ENCODE measurements at places on chromosomes 3 and 15. TPM values are rescaled to one million over a fixed set of nuclear protein-coding genes. Genes with fewer than 3 reads are reported as not detected.

The GRAMD1C gene
- 5.7 TPM for total RNA-seq

The STIMATE gene
- total RNA-seq: 23.6 TPM

- H3K4me1 ChIP-seq: peaks cover 24% of the 10 kb centered on the region
- peaks cover 17% of the 10 kb centered on the region for H3K36me3 ChIP-seq
- no peak overlapping the region for H3K4me3 ChIP-seq
- DNase-seq: no peak
Observed at GRCh38 chr3:48612309-48612708, 2.9 kb upstream of the UQCRC1 start.

DNA sequence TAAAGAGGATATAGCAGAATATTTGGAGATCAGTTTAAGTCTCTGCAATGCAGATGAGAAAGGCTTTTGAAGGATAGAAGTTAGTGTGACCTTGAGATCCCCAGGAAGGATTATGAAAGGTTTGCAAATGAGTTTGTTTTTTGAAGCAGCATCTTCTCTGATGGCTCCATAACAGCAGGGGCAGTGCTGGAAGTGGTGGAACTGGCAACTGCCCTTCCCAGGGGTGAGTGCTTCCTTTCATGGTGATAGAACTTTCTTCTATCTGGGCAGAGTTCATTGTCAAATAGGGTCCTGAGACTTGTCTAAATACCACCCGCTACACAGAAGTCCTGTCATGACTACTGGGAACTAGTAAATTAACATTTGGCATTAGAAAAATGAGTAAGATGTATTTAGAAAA lies 314.2 kb upstream of the MCTP2 start:
- H3K27ac ChIP-seq: no peak overlapping the region
- no peak for DNase-seq
- H3K4me1 ChIP-seq: no peaks in the 10 kb centered on the region
- H3K4me3 ChIP-seq: no peak overlapping the region

The RARRES1 gene
- 0.57 TPM for total RNA-seq

DNA sequence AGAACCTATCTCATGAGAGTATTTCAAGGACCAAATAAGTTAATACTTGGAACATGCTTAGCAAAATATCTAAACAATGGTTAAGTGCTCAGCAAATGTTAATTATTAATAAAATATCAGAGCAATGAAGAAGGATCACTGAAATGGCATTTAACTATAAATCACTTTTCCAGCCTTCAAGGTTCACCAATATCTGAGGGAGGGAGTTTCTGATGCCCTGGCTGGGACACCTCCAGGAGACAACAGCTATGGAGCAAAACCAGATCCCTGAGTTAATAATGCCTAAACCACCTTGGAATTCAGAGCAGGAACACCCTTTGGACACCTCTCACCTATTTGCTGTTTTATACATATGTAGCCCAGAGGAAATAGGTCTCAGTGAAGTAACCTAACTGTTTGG lies 6.4 kb upstream of the FAM174B start:
- no peak for DNase-seq
- peaks cover 5% of the 10 kb centered on the region for H3K27me3 ChIP-seq
- peaks cover 14% of the 10 kb centered on the region for H3K4me1 ChIP-seq
- no peak overlapping the region for H3K4me3 ChIP-seq

The CCDC33 gene
- total RNA-seq: not detected

DNA sequence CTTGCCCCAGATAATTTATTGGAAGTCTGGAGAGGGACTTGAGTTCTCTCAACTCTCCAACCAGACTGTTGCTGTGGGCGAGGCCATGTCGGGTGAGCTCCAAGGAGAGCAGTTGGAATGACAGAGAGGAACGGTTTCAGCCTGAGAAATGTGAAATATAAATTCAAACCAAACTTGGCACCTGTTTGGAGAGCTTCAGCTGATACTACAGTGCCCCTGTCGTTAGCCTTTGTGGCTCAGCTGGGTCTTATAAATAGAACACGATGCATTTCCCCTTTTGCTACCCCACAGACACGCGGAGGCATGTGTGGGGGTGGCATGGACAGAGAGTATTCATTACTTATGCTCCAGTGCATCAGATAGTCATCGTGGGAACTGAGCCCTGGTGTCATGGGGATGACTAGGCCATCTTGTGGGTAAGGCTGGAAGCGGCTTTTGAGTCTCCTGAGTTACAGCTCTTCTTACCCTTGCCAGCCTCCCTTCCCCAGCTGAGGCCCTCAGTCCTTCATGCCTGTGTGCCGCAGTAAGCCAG lies 15.6 kb downstream of the SMAD3 start:
- H3K36me3 ChIP-seq: peaks cover 82% of the 10 kb centered on the region
- H3K4me1 ChIP-seq: peaks cover 99% of the 10 kb centered on the region

The HAUS2 gene
- total RNA-seq: 25.2 TPM

- H3K27me3 ChIP-seq: peaks cover 2% of the 10 kb centered on the region
- DNase-seq: no peak
Observed at GRCh38 chr3:129421988-129422745, 6.3 kb downstream of the EFCAB12 start.

GRCh38 chr3:87333393-87333892 lies 57.1 kb upstream of the POU1F1 start:
- H3K36me3 ChIP-seq: no peaks in the 10 kb centered on the region
- H3K27ac ChIP-seq: peak overlapping the region; percentile 69
- no peaks in the 10 kb centered on the region for H3K27me3 ChIP-seq
- peak; percentile 85 for DNase-seq

GRCh38 chr3:109921509-109921908 lies 584.2 kb upstream of the DPPA4 start:
- no peak overlapping the region for H3K4me3 ChIP-seq
- no peaks in the 10 kb centered on the region for H3K27me3 ChIP-seq
- DNase-seq: no peak
- peaks cover 46% of the 10 kb centered on the region for H3K4me1 ChIP-seq
- no peaks in the 10 kb centered on the region for H3K36me3 ChIP-seq

The SOX14 gene
- total RNA-seq: not detected

The SCN11A gene
- total RNA-seq: not detected

DNA sequence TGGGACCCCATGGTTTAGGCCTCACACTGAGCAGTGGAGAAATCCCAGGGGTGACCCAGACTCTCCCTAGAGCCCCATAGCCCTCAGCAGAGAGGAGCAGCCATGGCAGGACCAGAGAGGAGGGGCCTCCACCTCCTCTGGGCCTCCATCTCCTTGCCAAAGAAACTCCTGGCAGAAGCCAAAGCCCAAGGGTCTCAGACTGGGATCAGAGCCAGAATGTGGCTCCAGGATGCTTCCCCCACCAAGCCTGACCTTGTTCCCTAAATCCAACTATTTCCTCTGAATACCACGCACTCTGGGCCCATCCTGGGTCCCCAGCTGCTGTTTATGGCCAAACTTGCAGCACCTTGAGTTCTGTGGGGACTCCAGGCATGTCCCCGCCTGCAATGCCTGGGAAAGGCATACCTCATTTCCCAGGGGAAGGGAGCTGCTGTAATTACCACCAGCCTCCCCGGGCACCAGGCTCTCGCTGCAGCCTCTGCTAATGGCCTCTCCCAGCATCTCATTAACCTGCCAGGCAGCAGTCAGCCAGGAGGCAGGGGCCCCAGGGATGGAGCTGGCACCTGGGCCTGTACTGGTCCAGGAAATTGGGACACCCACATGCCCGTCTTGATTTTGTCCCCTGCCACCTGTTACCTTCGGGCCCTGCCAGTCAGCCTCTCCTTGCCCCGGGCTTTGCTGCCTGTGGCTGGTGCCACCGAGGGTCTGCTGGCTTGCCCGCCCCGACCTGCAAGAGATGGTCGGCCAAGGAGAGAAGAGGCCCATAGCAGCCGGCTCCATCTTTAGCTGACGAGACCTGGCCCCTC lies 4.6 kb downstream of the CCDC9B start:
- peaks cover 3% of the 10 kb centered on the region for H3K27me3 ChIP-seq
- peaks cover 66% of the 10 kb centered on the region for H3K4me1 ChIP-seq
- no peak for DNase-seq
- H3K27ac ChIP-seq: peak overlapping the region; percentile 46
- H3K36me3 ChIP-seq: peaks cover 26% of the 10 kb centered on the region

DNA sequence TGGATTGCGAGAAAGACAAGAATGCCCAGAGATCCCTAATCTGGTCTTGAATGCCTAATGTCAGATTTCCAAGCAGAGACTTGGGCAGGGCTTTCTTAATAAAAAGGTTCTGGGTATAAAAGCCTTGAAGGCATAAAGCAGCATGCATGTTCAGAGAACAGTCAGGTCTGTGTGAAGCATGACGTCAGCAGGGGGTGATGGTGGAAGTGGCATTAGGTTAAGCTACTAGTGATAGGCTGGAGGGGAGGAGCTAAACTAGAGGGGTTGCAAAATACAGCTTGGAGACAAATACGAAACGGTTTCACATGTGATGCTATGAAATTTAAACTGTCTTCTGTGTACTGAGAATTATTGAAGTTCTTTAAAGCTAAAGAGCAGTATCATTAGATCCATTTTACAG lies 125.6 kb downstream of the VPS8 start:
- H3K27me3 ChIP-seq: no peaks in the 10 kb centered on the region
- H3K27ac ChIP-seq: no peak overlapping the region
- peaks cover 6% of the 10 kb centered on the region for H3K4me1 ChIP-seq

GRCh38 chr3:144502402-144502801 lies 530.8 kb downstream of the DIPK2A start:
- no peaks in the 10 kb centered on the region for H3K36me3 ChIP-seq
- no peaks in the 10 kb centered on the region for H3K27me3 ChIP-seq
- no peaks in the 10 kb centered on the region for H3K4me1 ChIP-seq
- H3K4me3 ChIP-seq: no peak overlapping the region
- DNase-seq: no peak

DNA sequence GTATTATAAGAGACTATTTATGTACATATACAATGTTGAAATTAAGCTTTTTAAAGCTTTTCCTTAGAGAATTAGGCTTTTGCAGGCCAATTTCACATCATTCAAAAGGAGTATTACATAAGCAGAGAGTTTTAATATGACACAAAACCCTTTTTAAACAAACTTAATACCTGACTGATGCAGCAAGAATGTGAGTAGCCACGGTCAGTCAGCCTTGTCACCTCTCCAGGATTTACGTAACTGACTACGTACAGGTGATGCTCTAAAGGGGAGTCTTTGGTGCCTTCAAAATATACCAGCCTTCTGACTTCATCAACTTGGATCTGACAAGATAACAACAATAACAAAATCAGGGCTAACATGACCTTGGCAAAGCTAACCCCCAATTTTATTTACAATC lies 44.2 kb upstream of the IGDCC4 start:
- H3K4me1 ChIP-seq: peaks cover 14% of the 10 kb centered on the region
- no peak overlapping the region for H3K27ac ChIP-seq
- no peak for DNase-seq
- no peak overlapping the region for H3K4me3 ChIP-seq

GRCh38 chr3:134352031-134352671 lies 22.1 kb downstream of the AMOTL2 start:
- H3K4me3 ChIP-seq: peak overlapping the region; percentile 41
- peaks cover 51% of the 10 kb centered on the region for H3K36me3 ChIP-seq
- peak overlapping the region; percentile 96 for H3K27ac ChIP-seq
- peak; percentile 40 for DNase-seq
- H3K27me3 ChIP-seq: peaks cover 59% of the 10 kb centered on the region

The CHRM5 gene
- total RNA-seq: not detected

GRCh38 chr3:57038466-57039164 lies 21.8 kb upstream of the SPATA12 start:
- no peaks in the 10 kb centered on the region for H3K4me1 ChIP-seq
- no peak overlapping the region for H3K4me3 ChIP-seq
- no peak overlapping the region for H3K27ac ChIP-seq
- no peak for DNase-seq

The ZNF860 gene
- total RNA-seq: 0.18 TPM

The CYP1A2 gene
- total RNA-seq: not detected

The GP5 gene
- 0.07 TPM for total RNA-seq

The TEX55 gene
- total RNA-seq: not detected

DNA sequence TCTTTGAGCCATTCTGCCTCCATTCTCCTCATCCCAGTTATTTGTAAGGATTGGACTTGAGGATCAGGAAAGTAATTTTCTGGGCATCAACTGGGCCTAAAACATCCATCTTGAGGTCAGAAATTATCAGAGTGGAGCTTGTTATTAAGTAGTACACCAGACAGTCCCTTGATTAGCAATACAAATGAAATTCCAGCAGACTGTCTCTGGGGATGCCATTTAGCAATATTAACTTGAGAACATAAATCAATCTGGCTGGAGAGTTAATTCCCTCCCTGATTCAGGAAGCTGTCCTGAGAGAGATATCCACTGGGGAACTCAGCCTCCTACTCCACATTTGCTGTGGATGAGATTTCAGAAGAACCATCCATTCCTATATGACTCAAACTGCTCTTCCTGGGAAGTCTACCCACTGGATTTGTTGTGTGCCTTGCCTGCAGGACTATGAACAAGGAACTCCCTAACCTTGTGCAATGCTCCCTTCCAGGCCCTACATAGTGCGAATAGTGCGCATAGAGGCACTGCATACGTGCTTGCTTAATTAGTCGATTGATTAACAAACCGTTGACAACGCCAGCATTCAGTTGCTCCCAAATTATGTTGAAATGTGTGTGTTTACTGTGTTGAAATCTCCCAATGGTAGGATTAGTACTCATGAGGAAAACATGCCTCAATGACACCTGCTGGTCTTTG lies 36.1 kb upstream of the MTMR14 start:
- no peak overlapping the region for H3K4me3 ChIP-seq
- H3K27ac ChIP-seq: no peak overlapping the region
- no peak for DNase-seq
- no peaks in the 10 kb centered on the region for H3K4me1 ChIP-seq

GRCh38 chr3:179694731-179695130 lies 41.9 kb downstream of the USP13 start:
- H3K4me1 ChIP-seq: peaks cover 10% of the 10 kb centered on the region
- peaks cover 20% of the 10 kb centered on the region for H3K36me3 ChIP-seq
- no peak overlapping the region for H3K4me3 ChIP-seq
- DNase-seq: no peak

DNA sequence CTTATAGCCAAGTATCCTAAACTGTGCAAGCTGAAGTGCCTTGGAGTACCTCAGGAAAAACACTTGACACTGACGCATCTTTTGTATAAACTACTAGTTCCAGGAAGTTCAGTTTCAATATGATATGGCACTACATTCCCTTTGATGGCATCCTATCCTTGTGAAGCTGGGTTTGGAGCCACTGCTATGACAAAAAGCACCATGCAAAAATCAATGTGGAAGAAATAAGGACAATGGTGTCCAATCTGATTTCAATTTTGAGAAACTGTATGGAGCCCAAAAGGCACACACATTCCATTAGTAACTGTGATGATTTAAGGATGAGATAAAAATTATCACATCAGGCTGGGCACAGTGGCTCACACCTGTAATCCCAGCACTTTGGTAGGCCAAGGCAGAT lies 5.6 kb downstream of the RPS27L start:
- no peak for DNase-seq
- H3K27ac ChIP-seq: peak overlapping the region; percentile 40
- peaks cover 2% of the 10 kb centered on the region for H3K27me3 ChIP-seq
- H3K4me1 ChIP-seq: peaks cover 40% of the 10 kb centered on the region

- H3K4me1 ChIP-seq: no peaks in the 10 kb centered on the region
- H3K4me3 ChIP-seq: no peak overlapping the region
- no peak for DNase-seq
- H3K36me3 ChIP-seq: no peaks in the 10 kb centered on the region
- no peak overlapping the region for H3K27ac ChIP-seq
Observed at GRCh38 chr3:29083081-29083480, 197.8 kb upstream of the RBMS3 start.

The TMEM158 gene
- 28.6 TPM for total RNA-seq
